ENCODE measurements at places on chromosomes 3 and 15. TPM values are rescaled to one million over a fixed set of nuclear protein-coding genes. Genes with fewer than 3 reads are reported as not detected.
A peak's percentile ranks its signal among the peaks of the same experiment; 100 is the strongest.

- DNase-seq = no peak
Measured at GRCh38 chr15:28935316-28935715, 49.5 kb downstream of the APBA2 start.

DNA sequence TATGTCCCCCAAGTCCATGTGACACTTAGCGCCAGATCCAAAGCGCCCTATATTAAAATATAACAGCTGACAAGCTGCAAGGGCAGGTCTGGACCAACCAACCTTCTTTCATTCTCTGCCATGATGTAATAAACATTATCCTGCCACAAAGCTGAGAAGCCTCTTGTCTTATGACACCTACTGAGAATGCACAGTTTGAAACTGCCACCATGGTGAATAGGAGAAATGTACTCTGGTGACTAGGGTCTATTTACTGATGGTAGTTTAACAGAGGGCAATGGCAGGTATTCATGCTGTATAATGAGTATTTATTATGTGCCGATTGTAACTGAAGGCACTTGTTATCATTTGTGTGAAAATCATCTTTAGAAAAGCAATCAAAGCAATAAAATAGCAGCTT lies 634.0 kb downstream of the OTOL1 start:
- no peak for DNase-seq

- no peak for DNase-seq
Measured at GRCh38 chr3:184953401-184953800, 141.4 kb downstream of the VPS8 start.

DNA sequence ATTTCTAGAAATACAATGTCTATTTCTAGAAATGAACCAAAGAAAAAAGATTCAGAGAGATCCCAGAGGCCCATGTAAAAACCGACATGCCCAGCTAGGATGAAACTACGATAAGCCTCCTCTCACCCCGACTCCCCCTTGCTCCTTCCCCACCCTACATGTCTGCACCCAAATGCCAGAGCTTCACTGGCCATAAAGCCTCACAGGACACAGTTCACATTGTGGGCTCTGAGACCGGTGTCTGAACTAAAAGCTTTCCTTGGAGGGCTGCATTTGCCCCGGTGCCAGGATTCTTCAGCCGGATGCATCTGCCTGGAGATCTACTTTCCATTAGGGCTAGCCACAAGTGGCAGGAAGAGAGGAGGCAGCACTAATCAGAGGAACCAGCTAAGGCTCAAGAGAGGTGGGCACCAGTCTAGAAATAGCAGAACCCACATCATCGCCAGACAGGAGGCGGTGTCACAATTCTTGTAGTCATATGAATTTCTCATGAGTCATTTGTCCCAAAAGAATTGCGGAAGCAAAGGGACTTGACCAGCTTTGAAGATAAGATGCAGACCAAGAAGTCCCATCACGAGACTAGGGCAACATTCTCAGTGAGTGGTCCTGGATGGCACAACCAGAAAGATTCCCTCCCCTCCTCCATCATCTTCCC lies 353.6 kb downstream of the NTRK3 start:
- DNase-seq = peak; percentile 13

DNA sequence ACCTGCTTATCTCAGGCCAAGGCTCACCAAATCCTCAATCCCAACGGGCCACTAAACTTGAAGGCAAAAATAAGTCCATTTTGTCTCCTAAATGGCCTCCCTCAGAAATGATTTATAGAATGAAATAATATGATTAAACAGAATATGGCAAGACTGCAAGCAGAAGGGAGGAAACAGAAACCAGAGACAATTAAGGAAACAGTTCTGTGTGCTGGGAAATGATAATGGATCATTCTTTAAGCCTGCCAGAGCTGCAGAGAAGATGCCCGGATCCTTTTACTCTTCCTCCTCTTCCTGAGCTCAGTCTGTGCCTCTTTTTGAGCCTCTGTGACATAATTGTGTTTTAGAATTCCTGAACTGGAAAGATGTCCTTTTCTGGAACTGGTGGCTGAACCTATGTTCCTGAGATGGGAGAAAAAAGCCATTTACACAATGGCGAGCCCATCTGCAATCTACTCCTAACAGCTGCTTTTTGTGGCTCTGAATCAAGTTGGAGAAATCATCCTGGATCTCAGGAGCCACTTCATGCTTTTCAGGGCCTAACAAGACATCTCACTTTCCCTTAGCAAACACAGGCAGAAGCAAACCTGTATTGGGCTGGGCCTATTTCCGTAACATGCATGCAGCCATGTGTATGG lies 2.8 kb upstream of the ABHD2 start:
- no peak for DNase-seq

DNA sequence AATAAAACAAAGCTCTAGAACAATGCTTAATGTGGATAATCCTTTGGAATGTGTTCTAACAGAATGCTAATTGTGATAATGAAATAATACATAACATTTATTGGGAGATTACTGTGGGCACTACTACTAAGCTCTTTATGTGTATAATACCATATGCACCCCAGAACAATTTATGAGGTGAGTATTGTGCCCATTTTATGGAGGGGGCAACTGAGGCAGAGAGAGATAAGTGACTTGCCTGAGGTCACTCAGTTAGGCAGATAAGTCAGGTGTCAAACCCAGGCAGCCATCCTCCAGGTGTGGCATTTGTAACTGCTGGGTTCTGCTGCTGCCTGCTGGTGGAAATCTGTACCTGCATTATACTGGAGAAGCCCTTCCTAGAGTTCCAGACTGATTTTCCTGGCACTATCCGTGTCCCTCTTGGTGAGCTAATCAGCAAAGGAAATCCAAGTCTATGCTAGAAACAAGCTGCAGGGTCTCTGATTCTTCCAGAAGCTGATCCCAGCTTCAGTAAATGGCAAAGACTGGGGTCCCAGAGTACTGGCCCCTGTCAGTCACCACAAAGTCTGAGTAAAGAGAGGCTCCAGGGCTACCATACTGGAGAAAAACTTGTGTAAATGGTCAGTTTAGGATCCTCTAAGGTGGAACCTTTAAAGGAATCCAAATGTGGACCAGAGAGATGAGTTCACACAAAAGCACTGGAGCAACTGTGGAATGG lies 22.6 kb upstream of the RBP1 start:
- DNase-seq = peak; percentile 56

DNA sequence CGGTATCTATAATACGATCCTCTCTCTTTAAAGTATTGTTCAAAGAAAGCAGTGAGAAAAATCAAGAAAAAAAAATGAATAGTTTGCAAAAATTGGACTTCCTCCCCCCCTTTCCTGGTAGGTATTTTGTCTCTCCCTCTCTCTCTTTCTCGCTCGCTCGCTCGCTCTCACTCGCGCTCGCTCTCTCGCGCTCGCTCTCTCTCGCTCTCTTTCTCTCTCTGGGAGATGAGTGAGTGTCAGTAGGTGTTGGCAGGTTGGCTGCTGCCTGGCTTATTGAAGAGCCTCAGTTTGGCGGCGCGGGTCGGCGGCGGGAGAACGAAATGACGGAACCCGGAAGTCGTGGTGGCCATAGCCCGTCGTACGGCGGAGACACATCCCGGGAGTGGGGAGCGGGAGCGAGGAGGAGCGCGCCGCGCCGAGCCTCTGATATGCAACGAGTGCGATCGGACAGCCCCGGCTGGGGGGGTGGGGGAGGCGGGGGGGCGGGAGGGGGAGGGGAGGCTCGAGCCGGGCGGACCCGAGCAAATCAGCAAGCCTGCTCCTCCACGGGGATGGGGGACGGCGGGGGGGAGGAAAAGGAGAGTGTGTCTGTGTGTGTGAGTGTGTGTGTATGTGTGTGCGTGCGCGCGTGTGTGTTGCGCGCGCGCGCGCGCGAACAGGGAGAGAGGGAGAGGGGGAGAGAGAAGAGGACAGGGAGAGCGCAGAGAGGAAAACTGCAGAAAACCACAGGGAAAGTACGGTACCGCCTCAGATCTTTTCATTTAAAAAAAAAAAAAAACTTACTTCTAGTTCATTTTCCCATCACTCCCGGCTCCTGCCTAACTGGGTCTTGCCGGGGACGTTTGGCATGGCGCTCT lies at the start of gene MEIS2:
Gene MEIS2 (minus strand): TSS at position 441 of the 857 bp plus-strand sequence. CDS start 1,083 bp downstream, outside the sequence.
- DNase-seq = peak; percentile 91

- no peak for DNase-seq
Measured at GRCh38 chr3:78177780-78178179, 1137.9 kb downstream of the ROBO2 start.

- no peak for DNase-seq
Measured at GRCh38 chr3:171315919-171316318, 144.3 kb downstream of the TNIK start.

- DNase-seq = no peak
Measured at GRCh38 chr3:128725547-128726022, 398 bp upstream of the RAB7A start.

- no peak for DNase-seq
Measured at GRCh38 chr3:123093696-123094095, 26.9 kb downstream of the PDIA5 start.

- DNase-seq = peak; percentile 19
Measured at GRCh38 chr3:120276767-120277166, 8.3 kb downstream of the GPR156 start.

- DNase-seq = no peak
Measured at GRCh38 chr15:71679793-71680353, 130.5 kb upstream of the NR2E3 start.

- DNase-seq = peak; percentile 55
Measured at GRCh38 chr3:14806641-14807263, 12.0 kb upstream of the FGD5 start.

DNA sequence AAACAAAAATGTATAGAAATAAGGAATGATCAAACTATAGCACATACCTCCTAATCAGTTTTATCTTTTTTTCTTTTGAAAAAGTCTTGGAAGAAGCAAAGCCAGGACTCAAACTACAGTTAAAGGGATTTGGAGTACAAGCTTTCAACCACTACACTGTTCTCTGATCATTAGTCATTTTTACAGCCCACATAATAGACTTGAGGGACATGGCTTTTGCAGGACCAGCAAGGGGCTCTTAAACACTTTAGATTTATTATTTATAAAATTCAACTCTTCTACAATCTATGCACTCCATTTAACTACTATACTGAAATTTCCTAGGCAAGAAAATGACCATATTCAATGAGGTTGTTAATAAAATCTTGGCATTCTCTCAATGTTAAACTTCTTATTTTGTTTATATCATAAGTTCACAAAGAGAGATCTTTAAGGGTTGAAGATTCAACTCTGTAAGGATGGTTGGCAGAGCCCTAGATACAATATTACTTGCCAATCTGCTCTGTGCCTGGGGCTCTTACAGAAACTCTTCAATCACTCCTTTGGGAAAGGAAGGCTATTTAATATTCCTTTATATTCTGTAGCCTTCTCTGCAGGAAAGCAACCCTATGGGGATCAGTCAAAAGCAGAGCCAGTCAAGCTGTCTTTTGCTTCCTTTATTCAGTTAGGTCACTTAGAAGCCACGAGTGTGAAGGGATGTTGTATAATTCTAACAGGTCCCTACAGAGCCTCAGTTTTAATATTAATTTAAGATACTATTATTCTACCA lies 557.7 kb upstream of the SGO1 start:
- no peak for DNase-seq

GRCh38 chr3:176359211-176359610 lies 838.1 kb downstream of the TBL1XR1 start:
- DNase-seq = no peak

GRCh38 chr3:181700168-181701087 lies 11.3 kb upstream of the SOX2 start:
- peak; percentile 76 for DNase-seq

GRCh38 chr15:57196865-57197264 lies 179.4 kb upstream of the CGNL1 start:
- no peak for DNase-seq

GRCh38 chr15:44882499-44882968 lies 74.0 kb upstream of the TERB2 start:
- DNase-seq = peak; percentile 88

DNA sequence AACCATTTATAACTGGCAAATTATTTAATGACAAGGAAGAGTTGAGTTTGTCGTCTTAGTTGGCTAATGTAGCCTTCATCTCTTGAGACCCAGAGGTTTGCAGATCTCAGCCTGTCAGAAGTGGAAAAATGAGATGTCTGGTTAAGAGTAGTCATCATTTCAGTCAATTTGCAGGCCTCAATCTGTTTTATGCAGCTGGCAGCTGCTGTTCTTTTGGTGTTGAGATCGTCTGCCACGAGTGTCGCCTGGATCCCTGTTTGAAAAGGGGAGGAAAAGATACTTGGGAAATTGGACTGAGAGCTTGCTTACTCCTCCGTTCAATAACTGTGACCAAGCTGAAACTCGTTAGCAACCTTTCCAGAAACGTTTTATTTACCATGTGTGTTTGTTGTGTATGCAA lies 2.3 kb downstream of the PHLDB2 start:
- DNase-seq = peak; percentile 34

GRCh38 chr3:149620291-149621020 lies 37.4 kb downstream of the WWTR1 start:
- DNase-seq = peak; percentile 80

- no peak for DNase-seq
Measured at GRCh38 chr3:197598404-197598980, 42.7 kb upstream of the BDH1 start.

DNA sequence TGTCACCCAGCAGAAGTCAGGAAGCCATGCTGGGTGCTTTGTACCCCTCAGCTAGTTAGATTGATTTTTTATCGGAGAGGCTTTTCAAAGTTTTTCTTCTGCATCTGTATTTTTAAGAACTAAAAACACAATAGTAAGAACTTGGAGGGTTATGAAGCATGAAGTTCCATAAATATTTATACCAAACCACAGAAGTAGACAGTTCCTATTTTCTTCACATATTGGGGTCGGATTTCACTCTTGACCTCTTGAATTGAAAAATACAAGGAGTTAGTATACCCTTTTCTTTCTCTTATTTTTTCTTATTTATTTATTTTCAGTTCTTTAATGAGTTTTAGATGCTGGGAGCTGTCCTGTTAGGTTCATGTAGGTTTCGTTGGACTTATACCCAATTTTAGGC lies 35.1 kb downstream of the SLC25A26 start:
- no peak for DNase-seq

Gene LMOD3
- not detected for total RNA-seq

Gene ESYT3
- 0.52 TPM for total RNA-seq

Gene CILP
- not detected for total RNA-seq

Gene HIGD2B
- total RNA-seq = not detected

Gene PPP2R3A
- total RNA-seq = 22.5 TPM

Gene HYPK
- 20.9 TPM for total RNA-seq

Gene SLC9C1
- not detected for total RNA-seq

Gene TTLL13
- not detected for total RNA-seq

Gene ANKRD34C
- total RNA-seq = not detected

Gene ECE2
- not detected for total RNA-seq

Gene CCDC54
- not detected for total RNA-seq

Gene IREB2
- 16.4 TPM for total RNA-seq

Gene CLDN18
- total RNA-seq = not detected

Gene SLC6A11
- not detected for total RNA-seq

All from M059J (cell line).